ENCODE measurements at places on chromosomes 4 and X.

DNA sequence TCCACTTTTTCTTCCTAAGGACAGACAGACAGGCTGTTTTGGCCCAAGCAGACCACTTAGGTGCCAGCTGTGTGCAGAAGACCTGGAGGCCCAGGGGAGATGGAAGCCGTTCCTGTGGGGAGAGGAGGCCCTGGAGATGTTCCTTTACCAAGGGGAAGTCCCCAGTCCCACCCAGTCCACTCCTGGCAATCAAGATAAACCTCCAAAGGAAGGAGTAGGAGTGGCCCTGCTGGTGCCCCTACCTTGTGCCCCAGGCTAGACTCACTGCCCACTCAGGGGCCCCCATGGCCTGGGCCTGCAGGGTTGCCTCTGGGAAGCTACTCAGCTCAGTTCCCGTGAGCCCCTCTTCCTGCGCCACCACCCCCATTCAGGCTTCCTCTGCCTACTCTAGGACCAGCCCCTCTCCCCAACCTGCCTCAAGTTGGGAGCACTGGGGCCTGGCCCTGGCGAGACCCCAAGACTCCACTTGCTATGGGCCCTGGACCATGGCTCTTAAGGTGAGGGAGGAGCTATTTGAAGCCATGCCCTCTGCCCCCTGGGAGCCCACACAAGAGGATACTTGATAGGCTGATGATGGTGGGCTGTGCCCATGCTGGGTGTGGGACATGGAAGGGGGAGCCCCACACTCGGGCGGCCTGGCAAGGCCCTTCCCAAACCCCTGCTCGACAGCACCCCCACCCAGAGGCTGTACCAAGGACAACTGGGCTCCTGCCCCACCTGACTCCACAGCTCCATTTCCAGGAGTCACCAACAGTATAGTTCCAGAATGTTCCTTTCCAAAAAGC lies 24.8 kb upstream of the RNF4 start:
- no peak for DNase-seq

GRCh38 chrX:45165726-45166125 lies 35.0 kb downstream of the DIPK2B start:
- DNase-seq: no peak

DNA sequence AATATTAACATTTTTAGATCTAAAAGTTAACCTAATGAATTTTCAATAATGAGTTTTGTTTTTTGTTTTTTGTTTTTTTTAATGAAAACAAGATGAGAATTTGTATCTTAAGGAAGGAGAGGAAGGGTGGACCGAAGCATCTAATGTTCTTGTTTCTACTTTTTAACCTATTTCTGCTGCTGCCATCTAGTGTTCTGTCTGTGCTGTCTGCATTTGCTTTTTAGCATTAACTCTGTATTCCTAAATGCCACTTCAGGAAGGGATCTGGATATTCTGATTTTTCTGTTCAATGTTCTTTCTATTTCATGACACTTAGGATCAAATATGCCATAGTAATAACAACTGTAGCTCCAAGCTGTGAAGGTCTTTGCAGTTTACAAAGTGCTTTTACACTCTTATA lies 161.7 kb downstream of the BRWD3 start:
- no peak for DNase-seq

DNA sequence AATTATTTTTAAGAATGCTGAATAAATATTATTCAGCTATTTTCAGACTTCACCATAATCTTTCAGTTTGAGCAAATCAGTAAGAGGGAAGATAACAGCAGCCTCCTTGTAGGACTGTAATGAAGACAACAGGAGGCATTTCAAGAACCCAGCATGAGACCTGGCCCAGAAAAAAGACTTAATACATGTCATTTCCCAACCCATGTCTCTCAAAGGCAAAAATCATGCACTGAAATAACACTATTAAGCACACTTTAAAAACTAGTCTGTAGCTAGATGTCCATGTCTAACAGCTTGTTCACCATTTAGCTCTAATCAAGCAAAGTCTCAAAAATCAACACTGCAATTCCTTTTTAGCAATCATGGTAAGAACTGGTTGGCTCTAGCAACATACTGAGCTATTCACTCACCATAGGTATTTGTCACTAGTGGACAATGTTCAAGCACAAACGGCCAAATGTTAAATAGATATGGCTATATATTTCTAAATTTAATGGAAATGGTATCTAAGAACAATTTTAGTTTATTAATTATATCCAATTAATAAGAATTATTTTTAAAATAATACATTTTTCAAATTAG lies 109.9 kb downstream of the WDFY3 start:
- no peak for DNase-seq

DNA sequence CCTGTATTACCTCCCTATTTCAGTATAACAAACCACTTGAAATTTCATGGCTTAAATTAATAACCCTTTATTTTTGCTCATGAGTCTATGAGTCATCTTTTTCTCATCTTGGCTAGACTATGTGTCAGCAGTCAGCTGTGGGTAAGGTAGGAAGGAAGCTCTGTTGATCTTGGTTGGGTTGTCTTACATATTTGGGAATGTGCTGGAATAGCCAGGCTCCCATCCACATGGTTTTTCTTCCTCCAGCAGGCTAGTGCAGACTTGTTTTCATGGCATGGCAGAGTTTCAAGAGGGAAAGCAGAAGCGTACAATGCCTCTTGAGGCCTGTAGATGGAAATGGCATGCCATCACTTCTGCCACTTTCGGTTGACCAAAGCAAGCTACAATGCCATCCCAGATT lies 89.7 kb downstream of the LINC00632 start:
- no peak for DNase-seq

- DNase-seq: no peak
Measured at GRCh38 chr4:101357751-101358150, 10.4 kb upstream of the PPP3CA start.

- DNase-seq: no peak
Measured at GRCh38 chrX:5397409-5397808, 831.3 kb downstream of the NLGN4X start.

DNA sequence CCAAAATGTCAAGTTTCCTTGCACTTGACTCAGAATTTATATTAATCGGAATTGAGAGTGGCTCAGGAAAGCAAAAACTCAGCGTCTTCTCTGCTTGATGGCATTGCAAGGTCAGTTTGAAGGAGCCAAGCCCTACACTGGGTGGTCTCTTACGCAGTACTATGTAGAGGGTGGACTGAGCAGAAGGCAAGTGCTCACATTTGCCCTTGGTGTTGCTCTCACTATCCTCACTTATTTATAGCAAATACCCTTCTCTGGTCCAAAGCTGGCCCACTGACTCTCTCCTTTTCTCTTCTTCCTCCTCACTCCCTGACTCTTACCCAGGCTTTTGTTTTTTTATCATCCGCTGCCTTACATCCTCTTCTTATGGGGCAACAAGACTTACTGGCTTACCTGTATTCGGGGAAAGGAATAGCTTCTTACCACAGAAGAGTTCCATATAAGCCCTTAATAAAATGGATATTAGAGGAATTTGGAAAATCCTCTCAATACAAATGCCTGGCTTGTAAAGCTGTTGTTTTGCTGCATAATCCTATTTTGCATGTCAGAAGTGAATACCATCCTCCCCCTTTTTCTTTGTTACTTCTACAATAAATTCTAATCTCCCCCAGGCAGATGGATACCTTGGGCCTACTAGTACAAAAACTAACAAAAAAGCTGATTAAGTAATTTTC lies 24.8 kb upstream of the GATB start:
- DNase-seq: no peak

DNA sequence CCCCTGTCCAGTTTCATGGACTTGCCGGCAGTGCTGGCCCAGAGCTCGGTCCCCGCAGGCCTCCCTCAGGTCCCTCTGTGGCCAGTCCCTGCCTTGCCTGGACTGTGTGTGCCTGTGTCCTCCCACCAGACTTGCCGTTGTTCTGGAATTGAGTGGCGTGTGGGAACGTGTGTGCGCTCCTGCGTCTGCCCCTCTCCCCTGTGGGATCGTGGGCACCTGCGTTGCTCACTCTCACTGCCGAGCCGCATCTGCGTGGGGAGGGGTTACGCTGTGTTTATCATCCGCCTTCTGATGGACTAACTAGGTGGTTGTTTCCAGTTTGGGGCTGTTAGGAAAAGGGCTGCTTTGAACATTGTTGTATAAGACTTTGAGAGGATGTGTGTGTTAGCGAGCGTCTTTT lies 21.2 kb downstream of the PCGF3 start:
- no peak for DNase-seq

DNA sequence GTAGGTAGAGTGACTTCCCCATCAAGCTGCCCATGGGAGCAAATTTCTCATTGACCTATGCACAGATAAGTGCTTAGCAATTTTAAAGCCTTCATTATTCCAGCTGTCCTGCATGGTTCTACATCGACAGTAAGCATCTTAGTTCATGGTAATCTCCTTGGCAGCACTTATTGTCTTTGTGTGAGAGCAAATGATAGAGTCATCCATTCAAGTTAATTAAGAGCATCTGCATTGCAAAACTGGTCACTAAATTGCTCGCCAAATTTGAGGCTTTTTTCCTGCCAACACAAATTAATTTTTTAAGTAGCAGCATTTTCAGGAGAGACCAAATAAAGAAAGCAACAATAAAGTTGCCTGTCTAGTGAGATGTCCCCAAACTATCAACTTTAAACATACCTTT lies 76.7 kb downstream of the SH3BGRL start:
- DNase-seq: no peak

- no peak for DNase-seq
Measured at GRCh38 chrX:44731160-44731559, 112.7 kb upstream of the DUSP21 start.
